ENCODE measurements at places on chromosomes 3 and 15.

DNA sequence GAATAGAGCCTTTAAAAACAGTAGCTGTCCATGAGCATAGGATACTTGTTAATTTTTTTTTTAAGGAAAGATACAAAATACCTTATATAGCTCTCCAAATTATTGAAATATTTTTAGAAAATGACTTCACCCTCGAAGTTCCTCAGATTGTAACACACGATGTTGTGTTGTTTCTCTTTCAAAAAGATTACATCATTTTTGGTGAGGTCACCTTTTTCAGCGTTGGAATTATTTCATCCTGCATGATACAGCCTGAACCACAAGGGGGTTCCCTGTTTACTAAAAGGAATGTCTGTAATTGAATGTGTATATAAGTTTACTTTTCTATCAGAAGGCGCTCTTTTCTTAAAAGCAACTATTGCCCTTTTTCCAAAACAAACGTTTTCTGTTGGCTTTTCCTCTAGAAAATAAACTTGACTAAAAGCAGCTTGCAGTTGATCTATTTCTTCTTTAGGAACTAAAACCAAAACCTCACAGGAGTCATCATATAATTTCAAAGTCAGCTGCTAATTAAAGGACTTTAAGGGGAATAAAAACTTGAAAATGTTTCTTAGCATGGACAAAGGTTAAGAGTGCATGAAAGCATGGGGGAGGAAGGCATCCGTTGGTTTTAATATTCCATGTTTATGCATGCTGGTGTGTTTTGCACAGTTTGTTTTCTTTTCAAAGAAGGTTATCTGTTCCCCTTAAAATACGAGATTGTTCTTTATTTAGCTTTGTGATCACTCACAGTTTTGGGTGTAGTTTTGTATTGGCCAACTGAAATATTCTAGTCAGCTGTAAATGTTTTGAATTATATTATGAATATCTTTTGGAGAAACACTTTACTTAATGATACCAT lies 29.4 kb downstream of the LYSMD4 start:
- no peak for DNase-seq

GRCh38 chr3:172606021-172606420 lies 82.8 kb upstream of the TNFSF10 start:
- no peak for DNase-seq

- no peak for DNase-seq
Observed at GRCh38 chr3:73419942-73420341, 204.8 kb downstream of the PDZRN3 start.

- DNase-seq, result no peak
Observed at GRCh38 chr3:197730200-197730599, 6.5 kb downstream of the RUBCN start.

DNA sequence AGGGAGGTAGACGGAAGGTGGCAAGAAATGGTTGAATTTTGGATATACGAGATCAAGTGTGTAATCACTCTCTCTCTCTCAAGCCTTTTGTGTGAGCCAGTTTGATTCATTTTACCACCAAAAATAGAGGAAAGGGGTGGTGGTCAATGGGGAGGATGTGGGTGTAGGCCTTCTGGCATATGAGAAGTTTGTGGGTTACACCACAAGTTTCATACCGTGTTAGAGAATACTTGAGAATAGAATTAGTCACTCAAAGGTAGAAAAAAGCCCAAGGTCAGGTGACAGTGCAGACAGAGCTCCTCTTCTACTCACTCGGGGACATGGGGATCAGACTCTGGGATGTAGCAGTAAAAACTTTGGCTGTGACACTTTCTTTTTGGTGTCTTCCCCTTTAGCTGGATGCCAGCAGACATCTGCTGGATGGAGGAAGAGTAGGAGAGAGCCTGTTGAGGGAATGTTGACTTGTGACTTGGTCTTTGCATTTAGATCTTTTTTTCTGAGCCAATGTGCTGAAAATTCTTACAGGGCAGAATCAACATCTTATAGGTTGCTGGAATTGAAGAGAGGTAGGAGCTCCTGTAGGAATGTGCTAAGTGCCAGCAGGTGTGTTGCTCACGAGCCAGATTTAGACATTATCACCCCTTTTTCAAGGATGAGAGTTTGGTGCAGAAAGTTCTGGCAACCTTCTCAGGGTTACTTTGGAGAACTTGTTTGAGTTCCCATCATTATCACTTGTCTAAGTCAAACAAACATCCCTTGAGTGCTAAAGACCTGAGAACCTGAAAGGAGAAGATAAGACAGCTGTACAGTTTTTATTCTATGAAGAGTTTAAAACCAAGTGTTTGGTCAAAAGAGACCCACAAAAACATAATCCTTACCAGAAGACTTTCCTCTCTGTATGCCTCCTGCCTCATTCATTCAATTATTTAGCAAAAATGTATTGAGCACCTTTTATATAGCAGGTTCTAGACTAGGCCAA lies 43.9 kb upstream of the RYK start:
- DNase-seq, result peak; percentile 10

- DNase-seq, result no peak
Observed at GRCh38 chr3:44950275-44950734, 25.7 kb downstream of the ZDHHC3 start.

DNA sequence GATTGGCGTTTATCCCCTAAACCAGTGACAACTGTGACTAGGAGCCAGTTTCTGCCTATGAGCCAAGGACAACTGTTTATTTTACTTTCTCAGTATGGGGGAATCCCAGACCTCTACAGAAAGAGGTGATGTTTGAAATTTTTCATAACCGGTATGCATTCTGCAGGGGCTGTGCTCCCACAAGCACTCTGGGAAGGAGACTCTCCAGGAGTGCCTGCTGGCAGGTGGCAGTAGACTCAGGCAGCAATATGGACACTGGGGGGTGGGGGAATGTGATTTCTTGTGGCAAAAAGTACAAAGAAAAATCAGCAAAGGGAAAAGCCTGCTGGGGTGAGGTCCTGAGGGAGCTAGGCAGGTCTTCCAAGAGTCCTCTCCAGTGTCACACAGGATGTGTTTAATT lies 5.9 kb downstream of the TGM4 start:
- DNase-seq, result no peak

DNA sequence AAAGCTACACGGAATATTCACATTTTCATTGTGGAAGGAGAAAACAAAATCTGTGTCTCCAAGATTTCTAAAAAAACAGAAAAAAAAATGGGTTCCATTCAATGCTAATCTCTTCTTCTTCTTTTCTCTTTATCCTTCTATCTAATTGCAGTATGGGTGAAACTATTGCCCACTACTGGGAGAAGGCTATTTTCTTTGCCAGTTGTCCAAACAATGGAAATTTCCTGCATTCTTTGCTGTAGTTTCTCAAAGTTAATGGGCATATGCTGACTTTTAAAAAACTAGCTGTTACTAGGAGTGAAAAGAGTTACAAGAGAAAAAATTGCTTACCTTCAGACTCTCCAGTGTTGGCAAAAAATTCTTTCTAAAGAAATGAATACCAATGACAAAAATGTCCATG lies 179.3 kb upstream of the ANKRD28 start:
- DNase-seq, result no peak

GRCh38 chr3:11385891-11386290 lies 113.7 kb downstream of the ATG7 start:
- no peak for DNase-seq

- no peak for DNase-seq
Observed at GRCh38 chr3:122263974-122264588, 61.0 kb upstream of the CSTA start.

GRCh38 chr3:17901893-17902292 lies 159.5 kb upstream of the TBC1D5 start:
- DNase-seq, result no peak

- no peak for DNase-seq
Observed at GRCh38 chr3:39748002-39748401, 61.4 kb upstream of the MYRIP start.

- no peak for DNase-seq
Observed at GRCh38 chr15:94441760-94442159, 210.4 kb downstream of the MCTP2 start.

DNA sequence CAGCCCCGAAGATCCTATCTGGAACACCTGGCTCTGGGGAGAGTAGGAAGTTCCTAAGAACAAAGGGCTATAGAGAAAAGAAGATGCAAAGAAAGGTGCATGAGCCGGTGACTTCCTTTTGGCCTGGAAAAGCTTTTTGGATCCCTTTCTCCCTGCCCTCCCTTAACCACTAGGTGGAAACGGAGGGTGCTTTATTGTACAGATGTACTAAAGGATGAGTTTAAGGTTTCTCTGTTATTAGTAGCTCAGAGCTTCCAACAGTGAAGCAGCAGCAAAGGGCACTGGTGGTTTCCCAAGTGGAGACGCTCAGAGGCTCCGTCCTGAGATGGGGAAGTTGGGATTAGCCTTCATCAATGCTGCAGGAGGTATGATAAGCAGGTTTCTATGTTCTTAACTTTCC lies 5.9 kb upstream of the ADGRG7 start:
- DNase-seq, result no peak

DNA sequence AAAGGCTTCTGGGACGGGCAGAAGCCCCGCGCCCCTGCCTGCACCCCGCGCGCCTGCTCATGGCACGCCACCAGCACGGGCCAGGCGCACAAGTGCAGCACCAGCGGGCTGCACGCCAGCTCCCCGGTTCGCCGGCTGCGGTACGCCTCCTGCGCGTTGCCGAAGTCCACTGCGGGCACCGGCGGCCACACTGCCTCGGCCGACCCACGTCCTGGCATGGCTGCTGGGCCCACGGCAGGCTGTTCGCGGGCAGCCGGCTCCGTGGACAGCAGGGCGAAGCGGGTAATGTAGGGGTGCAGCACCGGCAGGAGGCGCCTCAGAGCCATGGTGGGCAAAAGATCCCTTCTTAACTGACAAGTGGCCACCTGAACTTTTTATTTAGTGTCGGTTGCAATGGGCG lies 34.8 kb downstream of the MCCC1 start:
- no peak for DNase-seq

- DNase-seq, result no peak
Observed at GRCh38 chr15:39407116-39407515, 173.8 kb upstream of the THBS1 start.

- DNase-seq, result no peak
Observed at GRCh38 chr3:117532268-117532667, 822.7 kb downstream of the TUSC7 start.

- DNase-seq, result no peak
Observed at GRCh38 chr3:15728766-15729165, 69.0 kb downstream of the ANKRD28 start.

- DNase-seq, result no peak
Observed at GRCh38 chr3:45168451-45168850, 22.3 kb upstream of the CDCP1 start.

GRCh38 chr15:85496551-85497171 lies 116.3 kb downstream of the AKAP13 start:
- DNase-seq, result no peak

- DNase-seq, result peak; percentile 99
Observed at GRCh38 chr3:141738022-141738890, at the start of gene RNF7. TSS of gene RNF7 (plus strand) at chr3:141738298. CDS start at chr3:141738342, 44 bp downstream.

GRCh38 chr3:3503411-3503810 lies 295.8 kb upstream of the LRRN1 start:
- DNase-seq, result no peak

- DNase-seq, result no peak
Observed at GRCh38 chr3:35141406-35141805, 497.9 kb upstream of the ARPP21 start.

GRCh38 chr15:45114076-45114750 lies at the start of the genes DUOX2 and DUOXA2:
TSS of gene DUOX2 (minus strand) at chr15:45114172. CDS start at chr15:45113411, 761 bp downstream.
TSS of gene DUOXA2 (plus strand) at chr15:45114326. CDS start at chr15:45114606, 280 bp downstream.
- DNase-seq, result no peak

GRCh38 chr15:29784413-29784812 lies 37.9 kb downstream of the TJP1 start:
- no peak for DNase-seq

GRCh38 chr3:195701042-195701915 lies 19.5 kb upstream of the MUC20 start:
- no peak for DNase-seq

GRCh38 chr3:113769551-113769950 lies 22.7 kb downstream of the ATP6V1A start:
- DNase-seq, result no peak

DNA sequence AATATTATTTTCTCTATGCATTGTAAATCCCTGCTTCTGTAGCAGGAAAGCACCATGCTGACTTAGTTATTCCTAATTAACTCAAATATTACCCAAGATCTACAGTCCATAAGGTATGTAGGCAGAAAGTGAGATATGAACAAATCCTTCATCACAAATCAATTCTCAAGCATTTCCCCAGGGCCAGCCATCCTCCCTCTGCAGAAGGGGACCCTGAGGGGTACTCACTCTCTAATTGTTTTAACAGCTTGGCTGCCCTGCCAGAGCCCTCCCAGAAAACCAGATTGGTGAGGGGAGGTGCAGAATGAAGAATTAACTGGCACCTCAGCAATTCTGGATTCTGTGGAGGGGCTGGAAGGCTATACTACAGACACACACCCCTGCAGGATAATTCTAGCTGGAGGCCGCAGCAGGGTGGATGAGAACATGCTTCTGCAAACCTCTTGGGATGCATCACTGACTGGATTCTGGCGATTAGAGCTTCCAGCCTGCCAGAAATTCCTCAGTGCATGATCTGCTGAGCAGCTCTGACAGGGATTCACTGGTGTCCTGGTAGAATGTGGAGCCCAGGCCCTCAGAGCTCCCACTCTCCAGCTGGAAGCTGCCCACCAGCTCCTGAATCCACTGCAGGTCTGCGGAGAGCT lies 88.6 kb upstream of the HERC1 start:
- DNase-seq, result no peak

DNA sequence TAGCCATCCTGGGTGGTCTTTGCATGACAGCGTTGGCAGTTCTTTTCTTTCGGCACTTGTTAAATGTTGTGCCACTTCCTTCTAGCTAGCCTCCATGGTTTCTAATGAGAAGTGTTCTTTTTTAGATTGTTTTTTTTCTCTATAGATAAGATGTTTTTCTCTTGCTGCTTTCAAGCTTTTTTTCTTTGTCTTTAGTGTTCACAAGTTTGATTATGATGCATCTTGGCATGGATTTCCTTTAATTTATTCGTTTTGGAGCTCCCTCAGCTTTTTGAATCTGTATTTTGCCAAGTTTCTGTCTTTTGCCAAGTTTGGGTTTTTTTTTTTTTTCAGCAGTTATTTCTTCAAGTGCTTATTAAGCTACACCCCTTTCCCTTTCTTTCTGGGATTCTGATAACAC lies 53.1 kb downstream of the TM2D3 start:
- DNase-seq, result no peak

GRCh38 chr3:185253645-185254410 lies at the start of gene EHHADH:
TSS of gene EHHADH (minus strand) at chr3:185254049. CDS start at chr3:185254022, 27 bp downstream.
- peak; percentile 22 for DNase-seq
